ENCODE measurements at places on chromosomes 12 and 14.

DNA sequence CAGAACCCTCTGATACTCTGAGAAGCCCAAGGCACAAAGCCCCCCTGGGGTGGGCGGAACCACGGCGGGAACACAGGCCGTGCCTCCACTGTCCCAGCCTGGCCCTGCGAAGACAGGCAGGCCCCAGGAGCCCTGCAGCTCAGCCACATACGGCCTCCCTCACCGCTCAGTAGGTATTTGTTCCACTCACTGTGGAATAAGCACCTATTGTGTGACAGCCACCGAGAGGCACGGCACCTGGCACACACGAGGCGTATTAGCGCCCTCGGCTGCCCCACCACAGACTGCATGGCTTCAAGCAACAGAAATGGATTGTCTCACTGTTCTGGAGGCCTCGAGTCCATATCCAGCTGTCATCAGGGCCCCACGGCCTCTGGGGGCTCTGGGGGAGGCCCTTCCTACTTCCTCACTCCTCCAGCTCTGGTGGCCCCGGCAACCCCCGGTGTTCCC lies 66.3 kb downstream of the NCOR2 start:
- no peak for DNase-seq

- DNase-seq: no peak
Observed at GRCh38 chr12:78007173-78007572, 176.5 kb downstream of the NAV3 start.

DNA sequence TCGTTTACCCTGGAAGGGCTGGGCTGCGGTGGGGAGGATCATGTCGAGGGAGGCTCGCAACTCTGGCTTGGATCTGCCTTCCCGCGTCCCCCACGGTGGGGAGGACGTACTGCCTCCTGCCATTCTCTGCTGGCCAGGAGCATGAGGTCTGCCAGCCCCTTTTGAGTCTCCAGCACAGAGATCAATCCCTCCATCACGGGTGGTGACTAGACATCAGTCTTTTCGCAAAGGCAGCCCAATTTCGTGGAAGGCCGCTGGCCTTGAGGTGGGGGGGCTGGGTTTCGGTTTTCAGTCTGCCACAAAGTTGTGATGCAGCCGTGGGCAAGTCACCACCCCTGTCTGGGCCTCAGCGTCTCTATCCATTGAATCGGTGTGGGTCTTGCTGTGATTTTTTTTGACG lies 62.2 kb downstream of the PRMT8 start:
- DNase-seq: no peak

DNA sequence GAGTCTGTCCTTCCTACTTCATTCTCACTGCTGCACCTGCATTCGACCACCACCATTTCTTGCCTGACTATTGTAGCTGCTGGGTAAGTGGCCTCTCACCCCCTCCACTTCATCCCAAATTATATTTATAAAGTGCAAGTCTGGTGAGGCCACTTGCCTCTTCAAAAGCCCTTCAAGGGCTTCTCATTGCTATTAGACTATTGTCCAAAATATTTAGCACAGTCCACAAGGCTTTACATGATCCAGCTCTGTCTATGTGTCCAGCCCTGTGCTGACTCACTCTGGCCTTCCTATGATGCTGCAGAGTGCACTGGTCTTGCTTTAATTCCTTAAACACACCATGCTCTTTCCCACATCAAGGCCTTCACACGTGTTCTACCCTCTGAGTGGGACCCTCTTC lies 46.0 kb downstream of the PAH start:
- DNase-seq: no peak

DNA sequence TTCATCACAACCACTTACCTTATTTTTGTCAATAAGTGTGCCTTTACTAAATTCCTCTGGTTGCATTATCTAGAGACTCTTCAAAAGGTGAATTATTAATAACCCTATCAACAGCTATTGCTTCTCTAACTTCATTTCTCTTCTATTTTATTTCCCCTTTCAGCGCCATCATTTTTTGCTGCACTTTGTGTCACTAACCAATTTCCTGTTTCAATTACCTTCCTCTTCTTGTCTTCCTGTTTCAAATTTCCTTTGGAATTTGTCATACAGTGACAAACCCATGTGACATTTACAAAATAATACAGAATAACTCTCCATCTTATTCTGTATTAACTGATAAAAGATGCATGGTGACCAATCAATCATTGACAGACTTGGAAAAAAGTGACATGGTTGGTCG lies 12.2 kb upstream of the CLEC2A start:
- no peak for DNase-seq

- no peak for DNase-seq
Observed at GRCh38 chr12:48442179-48442847, 30.0 kb upstream of the ANP32D start.

DNA sequence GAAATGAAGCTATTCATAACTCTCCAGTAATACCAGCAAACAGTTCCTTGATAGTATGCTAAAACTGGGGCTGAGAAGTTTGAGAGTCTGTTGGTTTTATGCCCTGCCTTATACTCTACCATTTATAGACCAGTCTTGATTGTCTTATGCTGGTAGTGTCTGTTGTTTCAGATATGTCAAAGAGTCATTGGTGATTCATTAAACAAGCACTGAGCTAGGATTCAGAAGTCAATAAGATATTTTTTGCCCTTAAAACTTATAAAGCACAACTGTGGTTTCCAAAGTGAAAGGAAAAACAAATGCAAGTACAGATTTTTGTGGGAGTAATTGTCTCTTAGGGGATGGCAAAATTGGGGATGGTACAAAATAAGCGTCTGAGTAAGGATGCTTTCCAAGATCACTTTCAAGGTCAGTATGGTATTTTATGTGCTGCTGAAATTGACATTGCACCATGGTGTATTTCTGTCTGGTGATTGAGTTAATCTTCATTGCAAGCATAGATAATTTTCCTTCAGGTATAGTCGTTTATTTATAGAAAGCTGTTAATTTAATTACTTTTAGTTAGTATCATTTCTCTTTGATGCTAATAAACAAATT lies 289.5 kb upstream of the E2F7 start:
- no peak for DNase-seq

DNA sequence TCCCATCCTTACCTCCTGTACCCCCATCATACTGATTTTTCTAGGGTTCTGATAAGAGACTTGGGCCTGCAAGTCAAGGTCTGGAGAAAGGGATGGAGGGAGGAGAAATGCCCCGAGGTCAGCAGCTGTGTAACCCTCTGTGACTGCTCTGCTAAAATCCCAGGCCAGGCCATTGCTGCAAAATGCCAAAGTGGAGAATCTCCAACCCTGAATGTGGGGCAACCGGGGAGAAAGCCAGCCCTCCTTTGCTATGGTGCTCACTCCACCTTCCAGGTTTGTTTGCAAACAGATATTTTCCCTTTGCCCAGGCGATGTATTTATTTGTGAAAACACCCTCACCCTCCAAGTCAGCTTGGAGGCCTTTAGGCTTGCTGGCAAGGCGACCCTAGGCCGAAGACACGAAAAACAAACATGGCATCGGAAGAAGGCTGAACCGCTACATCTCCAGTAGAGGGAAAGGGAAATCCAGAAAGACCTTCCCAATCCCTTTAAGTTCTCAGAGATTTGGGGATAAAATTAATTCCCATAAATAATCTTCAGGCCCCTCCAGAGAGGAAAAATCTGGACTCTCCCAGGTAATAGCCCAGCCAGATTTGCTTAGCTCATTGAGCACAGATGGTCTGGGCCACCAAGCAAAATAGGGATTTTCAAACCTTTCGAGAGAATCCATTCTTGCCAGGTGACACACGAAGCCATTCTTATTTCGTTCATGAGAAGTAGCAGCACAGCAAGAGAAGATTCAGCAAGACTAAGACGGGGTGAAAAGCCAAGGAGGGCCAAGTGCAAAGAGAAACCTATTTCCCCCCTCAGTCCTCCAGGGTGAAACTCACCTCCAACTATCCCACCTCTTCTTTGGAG lies 1.3 kb upstream of the TBX5 start:
- no peak for DNase-seq

GRCh38 chr12:17062267-17063036 lies 456.5 kb upstream of the LMO3 start:
- DNase-seq: no peak

- no peak for DNase-seq
Observed at GRCh38 chr12:49664167-49664566, 40.8 kb downstream of the PRPF40B start.

GRCh38 chr14:31411218-31411727 lies 9.1 kb downstream of the HEATR5A start:
- DNase-seq: no peak

GRCh38 chr12:94525951-94526350 lies 66.3 kb upstream of the CEP83 start:
- no peak for DNase-seq

DNA sequence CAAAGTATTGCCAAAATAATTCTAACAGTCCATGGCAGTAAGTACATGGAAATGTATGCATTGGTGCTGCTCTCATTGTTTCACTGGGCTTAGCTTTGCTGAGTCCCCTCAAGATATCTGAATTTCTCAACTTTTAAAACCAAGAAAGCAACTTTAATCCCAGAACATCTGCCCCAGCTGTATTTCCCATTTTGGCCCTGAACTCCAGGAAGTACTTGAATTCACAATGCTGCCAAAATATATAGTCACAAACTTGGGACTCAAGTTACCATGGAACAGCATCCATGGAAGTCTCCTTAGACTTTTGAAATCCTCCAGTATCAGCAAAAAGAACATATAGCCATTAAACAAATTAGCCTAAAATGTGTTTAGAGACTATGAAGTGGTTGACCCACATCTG lies 78.5 kb upstream of the FLRT2 start:
- no peak for DNase-seq

- DNase-seq: no peak
Observed at GRCh38 chr12:78239544-78239943, 408.9 kb downstream of the NAV3 start.
